ENCODE measurements at places on chromosomes 3 and 15.

GRCh38 chr3:42499478-42499871, 3.0 kb upstream of the VIPR1 start:
- DNase-seq, result no peak

DNA sequence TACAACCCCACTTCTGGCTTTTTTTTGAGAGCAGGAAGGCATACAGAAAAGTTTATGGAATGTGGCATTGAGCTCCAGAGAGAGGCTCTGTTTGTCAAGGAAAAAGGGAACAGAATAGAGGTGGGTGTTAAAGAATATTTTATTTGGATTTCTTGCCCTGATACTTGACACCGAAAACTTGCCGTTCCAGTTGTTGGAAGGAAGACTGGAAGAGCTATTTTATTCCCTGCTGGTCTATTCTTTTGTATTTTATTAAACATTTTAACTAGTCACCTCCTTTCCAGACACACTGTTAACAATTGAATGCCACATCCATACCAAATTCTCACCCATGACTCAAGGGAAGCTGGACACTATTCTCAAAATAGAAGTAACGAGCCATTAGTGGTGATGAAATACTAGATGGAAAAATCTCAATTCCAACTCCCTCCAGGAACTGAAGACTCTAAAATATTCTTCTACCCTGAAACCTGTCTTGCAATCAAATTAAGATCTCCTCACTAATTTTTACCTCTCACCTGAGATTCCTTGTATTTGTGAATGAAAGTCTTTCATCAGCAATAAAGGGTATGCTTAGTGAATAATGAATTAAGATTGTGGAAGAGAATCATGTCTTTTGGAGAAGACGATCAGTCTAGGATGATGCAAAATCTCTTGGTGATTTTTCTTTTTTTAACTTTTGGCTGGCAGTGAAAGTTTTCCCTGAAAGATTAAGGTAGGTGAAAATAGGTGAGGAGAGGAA, 28.5 kb downstream of the GREM1 start:
- no peak for DNase-seq

GRCh38 chr3:146611096-146611495, 6.0 kb upstream of the PLSCR5 start:
- DNase-seq, result no peak

GRCh38 chr15:64044300-64045100, 1.8 kb downstream of the DAPK2 start:
- no peak for DNase-seq

DNA sequence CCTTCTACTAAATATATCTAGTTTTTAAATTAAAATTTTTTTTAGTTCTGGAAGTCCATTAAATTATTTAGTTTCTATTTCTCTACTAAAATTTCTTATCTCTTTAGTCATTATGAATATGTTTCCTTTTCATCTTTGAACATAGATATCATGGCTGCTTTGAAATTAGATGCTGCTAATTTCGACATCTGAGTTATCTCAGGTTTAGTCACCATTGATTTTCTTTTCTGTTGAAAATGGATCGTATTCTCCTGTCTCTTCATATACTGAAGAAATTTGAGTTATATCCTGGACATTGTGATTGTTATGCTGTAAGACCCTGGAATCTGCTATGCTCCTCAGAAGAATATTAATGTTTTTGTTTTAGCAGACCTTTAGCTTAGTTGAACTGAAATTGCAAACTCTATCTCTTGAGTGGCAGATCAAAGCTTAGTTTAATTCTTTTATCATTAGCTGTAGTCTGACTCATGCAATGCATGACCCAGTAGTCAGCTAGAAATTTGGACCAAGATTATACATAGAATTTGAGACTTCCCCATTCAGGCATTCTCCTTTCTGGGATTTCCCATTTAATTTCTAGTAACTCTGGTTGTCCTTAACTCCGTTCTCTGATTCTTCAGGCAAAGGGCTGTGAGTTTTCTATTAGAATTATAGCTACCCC, 439.8 kb upstream of the IL12A start:
- no peak for DNase-seq

- DNase-seq, result no peak
These were observed 6.0 kb upstream of the GRAMD1C start for GRCh38 chr3:113832477-113833164.

GRCh38 chr3:183283886-183284285, 30.8 kb downstream of the B3GNT5 start:
- no peak for DNase-seq

DNA sequence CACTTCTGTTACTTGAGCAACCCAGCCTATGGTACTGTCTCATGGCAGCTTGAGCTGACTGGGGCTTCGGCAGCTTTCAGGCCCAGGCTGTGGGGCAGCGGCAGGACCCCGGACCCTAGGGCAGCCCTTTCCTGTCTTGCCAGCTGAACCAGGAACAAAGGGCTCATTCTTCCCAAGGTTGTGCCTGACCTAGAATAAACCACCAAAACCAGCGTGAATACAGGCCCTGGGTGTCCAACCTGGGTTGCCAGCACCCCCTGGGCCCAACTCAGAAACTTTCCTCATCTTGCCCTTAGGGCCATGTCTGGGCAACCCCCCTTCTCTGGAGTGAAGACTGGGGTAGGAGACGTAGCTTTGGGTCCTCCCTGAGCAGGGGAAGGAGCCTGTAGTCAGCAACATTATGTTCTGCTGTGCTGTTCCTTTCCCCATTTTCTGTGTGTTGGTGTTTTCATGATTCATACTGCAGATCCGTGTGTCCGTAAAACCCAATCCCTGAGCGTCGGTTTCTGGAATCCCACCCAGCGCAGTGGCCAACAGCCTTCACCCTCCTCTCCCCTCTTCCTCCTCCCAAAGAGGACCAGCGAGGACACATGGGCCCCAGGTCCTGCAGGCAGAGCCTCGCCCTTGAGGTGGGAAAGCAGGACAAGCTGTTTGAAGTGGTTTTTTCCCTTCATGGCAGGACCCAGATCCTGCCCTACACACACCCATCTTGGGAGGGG, 33.5 kb downstream of the TKT start:
- no peak for DNase-seq

GRCh38 chr3:184144505-184144904, 9.3 kb downstream of the EIF2B5 start:
- DNase-seq, result no peak

GRCh38 chr3:78497767-78498166, 1270.0 kb downstream of the ROBO1 start:
- DNase-seq, result no peak

DNA sequence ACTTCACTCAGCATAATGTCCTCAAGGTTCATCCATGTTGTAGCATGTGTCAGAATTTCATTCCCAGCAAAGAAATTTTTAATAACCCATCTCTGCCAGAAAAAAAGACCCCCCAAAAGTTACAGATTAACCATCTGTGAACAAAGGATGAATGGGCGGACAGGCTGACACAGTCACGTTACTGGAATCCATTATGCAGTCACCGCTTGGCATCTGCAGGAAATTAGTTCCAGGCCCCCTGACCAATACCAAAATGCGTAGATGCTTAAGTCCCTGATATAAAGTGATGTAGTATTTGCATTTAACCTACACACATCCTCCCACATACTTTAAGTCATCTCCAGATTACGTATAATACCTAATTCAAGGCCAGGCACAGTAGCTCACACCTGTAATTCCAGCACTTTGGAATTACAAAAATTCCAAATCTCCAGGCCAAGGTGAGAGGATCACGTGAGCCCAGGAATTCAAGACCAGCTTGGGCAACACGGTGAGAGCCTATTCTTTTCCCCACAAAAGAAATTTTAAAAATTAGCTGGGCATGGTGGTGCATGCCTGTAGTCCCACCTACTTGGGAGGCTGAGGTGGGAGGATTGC, 1.5 kb upstream of the SLC12A8 start:
- DNase-seq, result no peak

DNA sequence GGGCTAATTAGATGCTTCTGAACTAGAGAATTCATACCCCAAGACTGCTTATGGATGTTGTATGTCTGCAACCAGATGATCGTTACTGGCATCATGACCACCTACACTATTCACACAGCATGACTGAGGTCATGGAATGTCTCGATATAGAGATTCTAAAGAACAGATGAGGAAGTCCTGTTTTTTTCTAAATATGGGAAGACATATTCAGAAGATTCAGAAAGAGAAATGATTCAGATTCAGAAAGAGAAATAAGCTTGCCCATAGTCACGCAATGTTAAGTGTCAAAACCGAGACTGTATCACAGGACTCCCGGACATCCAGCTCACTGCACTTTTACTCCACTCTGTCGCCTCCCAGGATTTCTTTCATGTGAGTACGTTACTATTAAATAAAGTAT, 136.2 kb downstream of the TPRG1 start:
- no peak for DNase-seq

DNA sequence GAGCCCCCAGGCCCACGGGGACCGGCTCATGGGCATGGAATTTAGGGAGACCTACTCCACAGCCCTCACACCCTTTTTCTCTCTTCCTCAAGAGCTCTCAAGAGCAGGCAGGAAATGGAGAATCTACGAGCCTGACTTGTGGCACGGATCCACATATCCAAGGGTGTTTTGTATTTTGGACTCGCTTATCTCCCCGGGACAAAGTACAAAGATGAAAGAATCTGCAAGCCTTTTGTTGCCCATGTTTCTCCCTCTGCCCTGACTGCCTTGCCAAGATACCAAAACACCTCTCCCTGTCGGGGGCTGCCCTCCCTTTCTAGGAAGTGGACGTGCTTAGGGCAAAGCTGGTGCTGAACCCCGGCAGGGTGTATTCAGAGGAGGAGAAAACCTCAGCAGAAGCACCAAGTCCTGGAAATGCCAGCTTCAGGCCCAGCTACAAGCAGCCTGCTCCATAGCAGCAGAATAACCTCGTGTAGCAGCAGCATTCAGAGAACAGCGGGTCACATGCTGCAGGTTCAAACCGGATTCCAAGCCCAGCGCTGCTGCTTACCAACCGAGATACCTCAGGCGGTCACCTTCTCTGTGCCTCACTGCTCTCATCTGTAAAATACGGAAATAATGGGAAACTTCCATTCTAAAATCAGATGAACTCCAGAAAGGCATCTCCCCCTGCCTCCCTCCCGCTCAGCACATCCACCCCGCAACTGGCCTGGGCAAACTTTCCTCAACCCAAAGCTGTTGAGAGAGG, 35.2 kb downstream of the DNASE1L3 start:
- peak; percentile 22 for DNase-seq

GRCh38 chr3:129663930-129664646, 57.6 kb upstream of the PLXND1 start:
- no peak for DNase-seq

GRCh38 chr15:72599855-72600464, 54.5 kb upstream of the GOLGA6B start:
- DNase-seq, result no peak

DNA sequence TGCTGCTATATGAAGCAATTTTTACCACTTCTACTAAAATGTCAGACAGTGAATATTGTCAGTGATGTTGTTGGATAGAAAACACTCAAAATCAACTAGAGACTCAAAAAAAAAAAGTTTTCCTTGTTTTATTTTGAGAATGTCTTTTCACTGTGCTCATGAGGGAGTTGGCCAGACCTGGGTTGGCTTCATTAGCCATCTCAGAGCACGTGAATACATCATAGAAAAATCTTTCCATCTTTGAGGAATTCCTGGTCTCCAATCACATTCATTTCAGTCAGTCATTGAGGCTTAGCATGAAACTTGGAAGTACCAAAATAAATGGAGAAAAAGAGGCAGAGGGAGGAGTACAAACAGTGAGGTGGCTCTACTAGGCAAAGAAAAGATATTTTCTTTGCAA, 57.6 kb upstream of the CMSS1 start:
- DNase-seq, result no peak

- DNase-seq, result no peak
These were observed 91.5 kb upstream of the C3orf80 start for GRCh38 chr3:160133757-160134156.

DNA sequence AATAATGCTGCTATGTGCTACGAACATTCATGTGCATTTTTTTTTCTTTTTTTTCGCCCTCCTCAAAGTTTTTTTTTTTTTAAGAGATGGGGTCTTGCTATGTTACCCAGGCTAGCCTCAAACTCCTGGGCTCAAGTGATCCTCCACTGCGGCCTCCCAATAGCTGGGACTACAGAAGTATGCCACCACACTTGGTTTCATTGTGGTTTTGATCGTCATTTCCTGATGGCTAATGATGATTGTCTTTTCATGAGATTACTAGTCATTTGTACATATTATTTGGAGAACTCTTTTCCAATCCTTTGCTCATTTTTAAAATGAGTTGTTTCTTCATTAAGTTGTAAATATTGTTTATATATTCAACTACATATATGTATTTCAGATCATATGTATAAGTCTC, 48.8 kb downstream of the FBXO22 start:
- DNase-seq, result no peak

- DNase-seq, result no peak
These were observed 105.9 kb downstream of the KCNH8 start for GRCh38 chr3:19254189-19254588.

GRCh38 chr3:55565521-55565920, 78.4 kb upstream of the WNT5A start:
- no peak for DNase-seq

DNA sequence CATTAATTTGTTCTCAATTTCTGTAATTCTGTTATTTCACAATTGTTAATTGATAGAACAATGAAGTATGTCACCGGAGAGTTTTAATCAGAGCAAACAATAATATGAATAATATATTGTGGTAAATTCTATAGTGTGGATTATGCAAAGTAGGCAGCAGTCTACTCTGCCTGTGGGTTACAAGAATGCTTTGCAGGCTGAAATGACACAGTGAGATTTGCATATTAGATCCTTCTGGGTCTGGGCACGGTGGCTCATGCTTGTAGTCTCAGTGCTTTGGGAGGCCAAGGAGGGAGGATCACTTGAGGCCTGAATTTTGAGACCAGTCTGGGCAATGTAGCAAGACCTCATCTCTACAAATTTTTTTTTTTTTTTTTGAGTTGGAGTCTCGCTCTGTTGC, 12.5 kb downstream of the COPG1 start:
- DNase-seq, result no peak

- no peak for DNase-seq
These were observed 97.5 kb downstream of the BDH1 start for GRCh38 chr3:197458179-197458707.

- DNase-seq, result no peak
These were observed 195.1 kb downstream of the DTWD1 start for GRCh38 chr15:49815950-49816349.

DNA sequence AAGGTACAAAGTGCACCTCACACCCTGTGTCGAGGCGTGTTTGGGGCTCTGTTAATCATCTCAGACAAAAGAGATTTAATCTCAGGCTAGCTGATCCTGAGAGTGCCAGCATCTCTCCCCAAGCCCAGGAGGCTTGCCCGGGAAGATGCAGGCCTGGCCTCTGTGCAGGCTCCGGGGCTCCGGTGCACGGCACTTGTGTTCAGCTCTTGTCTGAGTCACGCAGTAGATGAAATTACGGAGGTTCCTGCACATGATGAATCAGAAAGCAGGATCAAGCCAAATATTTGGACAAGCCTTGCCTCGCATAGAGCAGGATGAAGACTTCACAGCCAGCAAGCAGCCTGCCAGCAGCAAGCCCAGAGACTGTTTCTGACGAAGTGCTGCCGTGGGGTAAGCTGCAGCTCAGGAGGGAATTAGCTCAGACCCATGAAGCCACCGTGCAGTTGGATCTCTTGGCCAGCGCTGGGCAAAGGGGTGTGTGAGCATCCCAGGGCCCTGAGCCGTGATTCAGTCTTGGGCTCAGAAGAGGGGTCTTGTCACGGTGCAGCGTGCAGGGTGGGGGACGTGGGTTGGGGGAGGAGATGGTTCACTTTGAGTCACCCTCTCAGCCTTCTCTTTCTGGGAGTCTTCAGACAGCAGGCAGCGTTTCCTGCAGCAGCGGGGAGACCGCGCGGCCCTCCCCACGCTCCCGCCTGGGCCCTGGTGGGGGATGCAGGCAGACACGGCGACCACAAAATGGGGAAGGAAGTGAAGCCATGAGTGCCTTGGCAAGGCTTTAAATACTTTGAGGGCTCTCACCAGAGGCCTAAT, 89.2 kb upstream of the MEF2A start:
- DNase-seq, result no peak

Measured in cortex of kidney (tissue), 1 donor.